ENCODE measurements at places on chromosomes 3 and 15.
A peak's percentile ranks its signal among the peaks of the same experiment; 100 is the strongest.

DNA sequence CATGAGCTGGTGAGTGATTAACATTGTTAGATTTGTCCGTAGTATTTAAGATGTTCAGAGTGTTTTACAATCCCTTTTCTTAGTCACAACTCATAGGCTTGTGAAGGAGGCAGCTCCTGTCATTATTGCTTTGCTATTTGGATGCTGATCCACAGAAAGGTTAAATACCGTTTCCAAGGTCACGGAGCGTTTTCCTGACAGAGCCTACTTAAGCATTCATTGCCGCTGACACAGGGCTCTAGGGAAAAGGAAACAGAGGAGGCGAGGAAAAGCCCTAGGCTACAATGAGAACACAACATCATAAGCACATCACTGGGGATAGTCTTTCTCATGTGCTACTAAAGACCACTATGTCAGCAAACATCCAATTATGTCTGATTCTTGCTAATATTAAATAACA, 38.5 kb upstream of the CPB1 start:
- DNase-seq, result no peak

GRCh38 chr3:136343446-136343845, 93.3 kb downstream of the PCCB start:
- no peak for DNase-seq

DNA sequence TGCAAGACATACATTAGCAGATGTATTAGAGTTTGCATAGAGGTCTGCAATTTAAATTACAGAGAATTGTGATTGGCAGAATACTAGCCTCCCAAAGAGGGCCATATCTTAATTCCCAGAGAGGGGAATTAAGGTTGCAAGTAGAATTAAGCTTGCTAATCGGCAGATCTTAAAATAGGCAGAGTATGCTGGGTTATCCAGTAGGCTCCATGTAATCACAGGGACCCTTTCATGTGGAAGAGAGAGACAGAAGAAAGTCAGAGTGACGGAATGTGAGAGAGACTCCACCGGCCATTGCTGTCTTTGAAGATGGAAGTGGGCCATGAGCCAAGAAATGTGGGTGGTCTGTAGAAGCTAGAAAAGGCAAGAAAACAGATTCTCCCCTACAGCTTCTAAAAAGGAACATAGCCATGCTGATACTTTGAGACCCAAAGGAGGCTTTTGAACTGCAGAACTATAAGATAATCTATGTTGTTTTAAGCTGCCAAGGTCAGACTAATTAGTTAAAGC, 38.8 kb downstream of the IMPG2 start:
- no peak for DNase-seq

- no peak for DNase-seq
These were observed 29.2 kb downstream of the MYLK start for GRCh38 chr3:123854905-123855304.

DNA sequence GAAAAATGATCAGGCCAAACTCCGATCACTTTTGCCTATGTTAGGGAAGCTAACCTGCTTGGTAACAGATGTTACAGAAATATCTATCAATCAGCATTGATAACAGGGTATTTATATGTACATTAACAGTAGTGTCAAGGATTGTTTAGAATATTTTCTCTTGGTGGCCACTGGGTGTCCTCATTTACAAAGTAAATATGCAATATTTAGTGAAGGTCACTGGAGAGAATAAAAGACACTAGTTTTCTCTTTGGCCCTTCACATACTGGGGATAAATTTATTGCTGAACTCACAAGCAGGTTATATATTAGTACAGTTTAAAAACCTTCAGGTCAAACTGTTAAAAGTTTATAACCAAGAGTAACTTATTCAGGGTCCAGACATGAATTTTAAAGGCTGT, 69.0 kb downstream of the TIGIT start:
- DNase-seq, result peak; percentile 10

DNA sequence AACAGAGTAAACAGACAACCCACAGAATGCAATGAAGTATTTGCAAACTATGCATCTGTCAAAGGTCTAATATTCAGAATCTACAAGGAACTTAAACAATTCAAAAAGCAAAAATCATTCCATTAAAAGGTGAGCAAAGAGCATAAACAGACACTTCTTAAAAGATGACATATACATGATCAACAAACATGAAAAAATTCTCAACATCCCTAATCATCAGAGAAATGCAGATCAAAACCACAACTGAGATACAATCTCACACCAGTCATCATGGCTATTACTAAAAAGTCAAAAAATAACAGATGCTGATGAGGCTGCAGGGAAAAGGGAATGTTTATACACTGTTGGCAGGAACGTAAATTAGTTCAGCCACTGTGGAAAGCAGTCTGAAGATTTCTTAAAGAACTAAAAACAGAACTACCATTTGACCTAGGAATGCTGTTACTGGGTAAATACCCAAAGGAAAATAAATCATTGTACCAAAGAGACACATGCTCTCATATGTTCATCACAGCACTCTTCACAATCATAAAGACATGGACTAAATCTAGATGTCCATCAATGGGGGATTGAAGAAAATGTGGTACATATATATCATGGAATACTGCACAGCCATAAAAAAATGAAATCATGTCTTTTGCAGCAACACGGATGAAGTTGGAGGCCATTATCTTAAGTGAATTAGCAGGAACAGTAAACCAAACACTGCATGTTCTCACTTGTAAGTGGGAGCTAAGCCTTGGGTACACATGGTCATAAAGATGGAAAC, 393.3 kb upstream of the CBLB start:
- DNase-seq, result no peak

GRCh38 chr15:68470049-68470742, 38.2 kb upstream of the ITGA11 start:
- DNase-seq, result no peak

- DNase-seq, result peak; percentile 42
These were observed 65.6 kb downstream of the SLC6A6 start for GRCh38 chr3:14467814-14468620.

DNA sequence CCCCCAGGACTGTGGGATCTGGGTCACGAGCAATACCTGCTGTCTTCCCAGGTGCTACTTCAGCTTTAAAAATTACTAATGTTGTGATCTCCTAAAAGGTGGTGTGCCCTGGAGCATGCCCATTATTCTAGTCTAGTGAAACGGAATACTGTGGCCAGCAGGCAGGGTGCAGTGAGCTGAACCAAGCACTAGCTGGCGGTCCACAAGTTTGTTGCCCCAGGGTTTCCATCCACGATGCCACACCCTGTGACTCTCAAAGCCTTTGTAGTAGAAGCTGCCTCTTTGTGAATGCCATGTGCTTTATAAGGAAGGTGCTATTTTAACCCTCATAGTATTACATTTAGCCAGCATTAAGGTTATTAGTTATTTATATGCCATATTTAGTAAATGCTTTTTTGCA, 49.1 kb downstream of the PXYLP1 start:
- DNase-seq, result no peak

- DNase-seq, result no peak
These were observed 859.4 kb upstream of the NR2F2 start for GRCh38 chr15:95470997-95471689.

GRCh38 chr15:78925956-78926743, 18.7 kb downstream of the CTSH start:
- DNase-seq, result no peak

DNA sequence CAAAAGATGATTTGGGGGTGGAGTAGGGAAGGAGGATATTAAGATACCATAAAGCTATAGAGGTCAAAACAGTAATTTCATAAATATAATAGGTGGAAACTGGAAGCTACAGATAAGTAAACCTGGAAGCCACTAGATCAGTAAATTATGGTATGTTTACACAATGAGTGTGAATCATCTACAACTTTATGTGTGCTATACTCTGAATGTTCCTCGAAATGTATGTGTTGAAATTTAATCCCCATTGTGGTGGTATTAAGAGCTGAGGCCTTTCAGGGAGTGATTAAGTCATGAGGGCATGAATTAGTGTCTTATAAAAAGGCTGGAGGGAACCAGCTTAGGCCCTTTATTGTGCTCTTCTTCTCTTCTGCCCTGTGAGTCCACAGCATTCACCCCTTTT, 25.2 kb downstream of the EOMES start:
- DNase-seq, result no peak

DNA sequence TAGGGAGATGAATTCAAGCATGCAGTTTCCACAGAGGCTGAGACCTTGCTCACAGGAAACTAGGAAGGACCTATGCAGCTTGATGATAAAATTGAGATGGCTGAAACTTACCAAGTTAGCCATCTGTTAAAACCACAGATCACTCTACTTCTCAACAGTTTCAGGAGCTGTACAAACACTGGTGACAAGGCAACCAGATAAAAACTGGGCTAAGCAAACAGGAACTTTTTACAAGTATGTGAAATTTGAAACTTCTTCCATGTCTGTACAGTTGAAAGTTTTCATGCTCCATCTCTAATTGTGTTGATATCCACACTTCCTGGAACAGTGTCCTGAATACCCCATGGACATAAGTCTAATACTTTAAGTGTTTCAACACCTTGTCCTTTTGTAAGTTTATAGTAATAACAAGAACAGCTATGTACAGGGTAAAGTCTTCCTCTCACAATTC, 78.2 kb downstream of the FAIM start:
- DNase-seq, result no peak

- DNase-seq, result no peak
These were observed 52.8 kb downstream of the CRTC3 start for GRCh38 chr15:90582553-90582952.

- DNase-seq, result no peak
These were observed 140.5 kb upstream of the TPM1 start for GRCh38 chr15:62901909-62902546.

DNA sequence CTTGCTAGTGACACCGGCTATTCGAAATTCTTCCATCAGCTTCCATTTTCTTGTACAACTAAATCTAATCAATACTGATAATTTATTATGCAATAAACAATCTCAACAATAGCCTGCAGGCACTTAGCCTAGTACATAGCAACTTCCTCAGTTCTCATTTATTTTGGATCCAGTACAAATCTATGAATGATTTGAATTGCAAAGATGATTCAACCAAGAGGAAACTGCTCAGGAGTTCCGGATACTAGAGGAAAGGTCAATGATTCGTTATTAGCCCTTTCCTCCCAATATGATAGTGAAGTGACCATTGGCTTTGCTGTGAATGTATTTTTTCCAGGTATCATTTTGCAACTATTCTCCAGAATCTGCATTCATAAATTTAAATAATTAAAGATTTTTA, 827.0 kb downstream of the CADM2 start:
- no peak for DNase-seq

GRCh38 chr3:42865256-42865655, 10.4 kb downstream of the CYP8B1 start:
- DNase-seq, result no peak

DNA sequence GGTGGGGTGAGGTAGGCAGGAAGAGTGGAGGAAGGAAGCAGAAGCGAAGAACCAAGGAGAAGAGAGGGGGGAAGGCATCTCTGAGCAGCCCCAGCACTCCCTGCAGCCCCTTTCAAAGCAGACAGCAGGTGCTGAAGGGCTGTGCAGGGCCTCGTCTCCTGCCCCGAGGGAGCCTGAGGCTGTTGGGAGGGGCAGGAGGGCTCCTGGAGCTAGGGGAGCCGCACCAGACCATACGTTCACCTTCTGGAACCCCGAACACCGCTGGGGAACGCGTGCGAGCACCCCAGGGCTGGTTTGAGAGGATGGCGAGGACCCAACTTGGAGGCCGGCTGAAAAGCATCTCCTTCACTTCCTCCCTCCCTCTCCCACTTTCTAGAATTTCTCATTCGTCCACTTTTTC, 259.8 kb downstream of the FAM43A start:
- DNase-seq, result no peak

DNA sequence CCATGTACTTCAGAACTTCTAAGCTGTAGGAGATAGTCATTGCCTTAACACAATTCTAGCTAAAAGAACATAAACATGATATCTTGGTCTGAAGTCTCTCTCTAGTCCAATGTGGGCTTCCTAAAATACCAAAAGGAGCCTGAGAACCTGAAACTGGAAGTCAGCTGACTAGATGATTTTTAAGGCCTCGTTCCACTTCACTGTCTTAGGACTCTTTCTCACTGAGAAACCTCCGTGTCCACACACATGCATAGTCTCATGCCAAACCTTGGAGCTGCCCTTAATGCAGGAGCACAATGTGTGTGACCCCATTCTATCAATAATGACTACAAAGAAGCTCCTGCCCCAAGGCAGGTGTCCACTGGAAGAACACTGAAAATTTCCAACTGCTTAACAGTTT, 87.7 kb downstream of the ETFA start:
- no peak for DNase-seq

GRCh38 chr15:76011627-76012551, at the start of gene NRG4:
NRG4 (minus strand) TSS chr15:76012424; CDS start chr15:76011230, 1,194 bp downstream.
- DNase-seq, result no peak

- DNase-seq, result no peak
These were observed 922.2 kb downstream of the TUSC7 start for GRCh38 chr3:117631781-117632180.

DNA sequence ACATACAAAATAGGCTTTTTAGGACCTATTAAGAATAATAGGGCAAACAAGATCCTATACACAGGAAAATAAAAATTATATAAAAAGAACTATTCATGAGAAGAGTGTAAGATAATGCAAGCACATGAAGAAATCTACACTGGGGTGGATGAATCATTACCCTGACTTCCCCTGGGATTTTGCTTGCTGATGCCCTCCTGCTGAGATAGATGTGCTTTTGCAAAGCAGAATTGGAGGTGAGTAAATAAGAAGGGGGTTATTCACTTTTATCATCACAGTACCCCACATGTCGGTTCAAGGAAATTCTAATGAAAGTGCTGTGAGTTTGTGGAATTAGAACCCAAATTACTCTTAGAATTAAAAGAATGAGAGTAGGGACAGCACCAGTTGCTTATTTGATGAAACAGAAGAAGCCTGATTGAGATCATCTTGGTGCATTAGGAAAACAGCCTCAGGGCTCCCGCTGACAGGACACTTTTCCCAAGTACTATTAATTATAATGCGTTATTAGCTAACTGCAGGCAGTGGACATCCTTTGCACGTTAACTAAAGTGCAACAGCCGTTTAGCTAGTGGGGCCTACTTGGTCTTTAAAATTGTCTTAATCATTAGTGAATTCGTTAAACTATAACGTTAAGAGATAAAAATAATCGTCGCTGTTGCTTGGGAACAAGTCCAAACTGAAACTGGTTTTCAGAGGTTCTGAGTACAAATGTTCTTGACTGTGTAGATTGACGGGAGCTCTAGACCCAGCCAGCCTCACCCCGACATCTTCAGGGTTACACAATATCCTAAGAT, 48.4 kb downstream of the SLC2A2 start:
- DNase-seq, result no peak

- DNase-seq, result no peak
These were observed 213.2 kb upstream of the IL12A start for GRCh38 chr3:159775372-159775961.

DNA sequence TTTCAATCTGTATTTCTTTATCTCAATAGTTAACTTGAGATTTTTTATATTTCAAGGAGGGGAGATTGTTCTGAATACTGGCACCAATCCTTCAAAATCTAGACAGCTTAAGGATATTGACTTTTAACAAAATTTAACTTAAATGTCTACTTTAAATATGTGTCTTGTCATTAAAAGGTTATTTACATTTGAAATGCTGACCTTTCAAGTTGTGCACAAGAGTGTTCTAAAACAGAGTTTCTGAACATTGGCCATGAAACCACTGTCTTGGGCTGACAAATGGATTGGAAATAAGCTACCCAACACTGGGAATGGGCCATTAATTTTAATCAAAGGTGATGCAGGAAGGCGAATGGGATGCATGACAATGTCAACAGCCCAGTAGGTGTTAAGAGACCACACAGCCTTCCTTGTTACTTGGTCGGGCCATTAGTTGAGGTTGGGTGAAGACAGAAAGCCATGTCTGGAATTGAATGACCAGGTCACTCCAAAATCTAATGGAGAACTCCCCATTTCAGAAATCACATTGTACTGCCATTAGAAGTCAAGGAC, 128.5 kb downstream of the CDIN1 start:
- DNase-seq, result no peak
